NCI-H2081 (cell line): ENCODE measurements at places on chromosomes 12 and 14.

DNA sequence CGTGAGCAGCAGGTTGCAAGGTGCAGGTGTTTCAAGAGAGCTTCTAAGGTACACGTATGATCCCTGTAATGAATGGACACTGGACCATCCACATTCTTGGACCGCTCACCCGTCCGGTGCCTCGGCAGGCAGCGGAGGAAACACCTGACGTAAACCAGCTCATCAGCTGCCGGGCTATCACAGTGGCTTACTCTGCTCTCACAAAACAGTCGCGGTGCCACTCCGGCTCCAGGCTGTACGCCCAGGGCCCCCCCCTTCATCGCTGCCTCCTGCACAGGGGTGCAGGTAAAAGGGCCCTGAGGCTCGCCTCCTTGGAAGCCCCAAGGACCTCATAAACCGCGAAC, 436 bp downstream of the VPS33A start:
- DNase-seq: peak; percentile 40

GRCh38 chr14:88256997-88257950, 65.8 kb downstream of the KCNK10 start:
- no peak for DNase-seq

DNA sequence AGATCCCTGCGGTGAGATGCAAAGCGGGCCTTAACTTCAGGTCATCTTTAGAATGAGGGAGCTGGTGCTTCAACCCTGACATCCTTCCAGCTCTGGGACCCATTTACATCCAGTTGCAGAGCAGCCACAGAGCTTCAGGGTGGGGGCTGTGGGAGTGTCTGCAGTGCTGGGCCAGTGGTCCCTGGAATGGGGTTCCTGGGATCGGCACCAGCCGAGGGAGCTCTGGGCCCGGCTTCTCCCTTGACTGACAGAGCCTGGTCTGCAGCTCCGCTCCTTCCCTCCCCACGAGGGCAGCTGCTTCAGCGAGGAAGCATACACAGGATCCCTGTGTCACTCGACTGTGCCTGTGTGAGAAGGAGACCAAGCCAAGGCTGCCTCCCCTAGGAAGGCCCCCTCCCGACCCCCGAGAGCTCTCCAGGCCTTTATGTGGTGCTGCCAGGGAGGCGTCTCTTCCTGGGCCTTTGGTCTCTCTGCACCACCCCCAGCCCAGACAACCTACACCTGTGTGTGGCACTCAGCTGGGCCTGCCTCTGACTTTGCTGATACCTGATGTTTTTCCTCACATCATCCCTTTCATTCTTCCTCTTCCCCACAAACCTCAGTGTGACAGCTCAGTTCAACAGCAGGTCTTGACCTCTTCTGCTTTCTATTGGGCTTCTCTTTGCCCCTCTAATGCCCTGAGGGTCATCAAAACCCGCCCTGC, 48.1 kb upstream of the RIN3 start:
- DNase-seq: no peak

- no peak for DNase-seq
Observed at GRCh38 chr12:46783871-46784270, 41.9 kb downstream of the SLC38A4 start.

- peak; percentile 1 for DNase-seq
Observed at GRCh38 chr12:70919597-70920035, 922 bp downstream of the PTPRR start.

- DNase-seq: no peak
Observed at GRCh38 chr14:22097586-22098292, 424.1 kb upstream of the OR4E1 start.

GRCh38 chr14:33455654-33456345, 495.1 kb downstream of the EGLN3 start:
- no peak for DNase-seq

- no peak for DNase-seq
Observed at GRCh38 chr12:68031881-68032739, 42.9 kb downstream of the IFNG-AS1 start.

GRCh38 chr12:128693115-128693514, 130.6 kb downstream of the SLC15A4 start:
- no peak for DNase-seq

GRCh38 chr14:65604936-65605335, 192.4 kb downstream of the FUT8 start:
- DNase-seq: no peak
